Hippocampal formation (tissue), 2 donors: ENCODE measurements at places on chromosomes 1 and 21.

GRCh38 chr1:208357644-208358507, 113.7 kb upstream of the PLXNA2 start:
- no peak for DNase-seq

DNA sequence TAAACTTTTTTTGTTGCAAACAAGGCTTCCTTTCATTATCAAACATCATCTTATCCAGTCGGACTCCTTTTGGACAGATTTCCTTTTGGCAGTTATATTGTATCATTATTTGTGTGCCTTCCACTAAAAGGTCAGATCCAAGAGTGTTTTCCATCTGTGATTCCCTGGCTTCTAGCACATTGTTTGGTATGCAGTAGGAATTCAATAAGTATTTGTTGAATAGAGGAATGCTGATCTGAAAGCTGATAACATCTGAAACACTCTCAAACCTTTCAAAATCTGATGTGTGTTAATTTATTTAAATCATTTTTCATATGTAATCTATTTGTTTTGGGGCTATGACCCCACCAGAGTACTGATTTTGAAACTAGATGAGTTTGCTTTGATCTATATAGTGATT, 39.0 kb downstream of the NDC1 start:
- no peak for DNase-seq

DNA sequence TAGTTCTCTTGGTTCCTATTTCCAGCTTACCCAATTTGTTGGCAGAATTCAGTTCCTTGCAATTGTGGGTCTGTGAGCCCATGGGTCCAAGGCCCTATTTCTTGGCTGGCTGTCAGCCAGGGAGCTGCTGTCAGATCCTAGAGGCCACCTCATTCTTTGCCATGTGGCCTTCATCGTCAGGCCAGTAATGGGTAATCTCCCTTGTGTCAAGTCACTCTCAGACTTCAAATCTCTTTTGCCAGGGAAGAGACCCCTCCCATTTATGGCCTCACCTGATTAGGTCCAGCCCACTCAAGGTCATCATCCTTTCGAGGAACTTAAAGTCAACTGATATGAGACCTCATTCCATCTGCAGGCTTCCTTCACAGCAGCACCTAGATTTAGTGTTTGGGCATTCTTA, 17.9 kb downstream of the OBSCN start:
- DNase-seq = no peak

- DNase-seq = no peak
These were observed 199.4 kb downstream of the FOXD2 start for GRCh38 chr1:47637111-47637685.

DNA sequence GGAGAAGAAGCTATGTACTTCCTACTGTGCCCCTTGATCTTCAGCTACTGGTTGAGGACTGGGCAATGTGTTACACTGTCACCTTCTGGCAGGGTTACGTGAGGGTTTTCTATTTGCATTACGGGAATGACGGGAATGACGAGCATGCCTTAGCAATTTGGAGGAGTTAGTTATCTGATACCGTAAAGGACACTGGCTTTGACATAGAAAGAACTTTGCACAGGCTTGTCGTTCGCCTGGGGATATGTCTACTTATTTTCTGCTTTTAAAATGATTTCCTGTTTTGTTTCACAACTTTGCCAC, 19.8 kb upstream of the ACBD6 start:
- no peak for DNase-seq
